COLO829 (cell line): ENCODE measurements at places on chromosomes 3 and 15.

DNA sequence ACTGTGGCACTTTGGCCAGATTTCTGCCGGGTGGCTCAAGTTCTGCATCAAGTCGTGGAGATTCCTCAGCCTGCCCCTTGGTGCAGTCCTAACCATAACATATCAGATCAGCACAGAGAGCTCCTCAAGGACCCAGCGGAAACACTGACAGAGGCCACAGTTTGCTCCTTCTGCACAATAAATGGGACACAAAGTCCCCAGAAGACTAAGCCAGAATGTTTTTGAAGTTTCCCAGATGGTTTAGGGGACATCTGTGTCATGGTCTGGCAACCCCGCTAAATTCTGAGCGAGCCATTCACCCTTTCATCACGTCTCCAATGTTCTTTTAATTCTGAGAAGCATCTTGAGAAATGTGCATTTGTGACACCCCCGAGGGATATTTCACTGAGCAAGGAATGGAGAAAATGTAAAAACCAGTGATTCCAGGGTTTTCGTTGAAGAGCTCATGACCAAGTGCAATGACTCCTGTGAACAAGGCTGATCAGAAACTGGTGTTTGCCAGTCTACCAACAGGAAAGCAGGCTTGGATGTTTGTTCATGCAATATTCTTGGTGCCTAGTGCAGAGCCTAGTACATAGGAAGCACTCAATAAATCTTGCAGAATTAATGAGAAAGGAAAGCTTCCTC lies 64.8 kb upstream of the LMCD1 start:
- no peak for DNase-seq

DNA sequence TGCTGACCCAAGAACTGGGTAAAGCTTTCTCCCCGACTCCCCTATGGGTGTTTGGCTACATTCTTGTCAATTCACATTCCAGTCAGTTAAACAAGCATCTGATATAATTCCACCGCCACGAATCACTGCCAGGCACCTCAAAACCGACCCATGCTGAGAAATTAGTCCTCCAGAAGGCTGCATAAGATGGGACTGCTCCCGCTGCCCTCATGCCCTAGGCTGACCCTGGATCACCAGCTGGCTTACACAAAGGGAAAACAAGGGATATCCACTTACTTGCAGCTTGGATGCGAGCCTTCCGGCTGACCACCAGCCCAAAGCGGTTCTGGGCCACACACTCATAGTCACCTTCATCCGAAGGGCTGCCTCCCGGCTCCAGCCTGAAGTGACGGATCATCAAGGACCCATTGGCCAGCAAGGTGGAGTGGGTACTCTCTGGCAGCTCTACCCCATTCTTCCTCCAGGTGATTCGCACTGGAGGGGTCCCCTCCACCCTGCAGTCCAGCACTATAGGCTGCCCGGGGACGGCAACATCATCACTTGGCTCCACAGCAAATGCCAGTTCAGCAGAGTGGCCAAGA lies 2.9 kb downstream of the IGDCC3 start:
- DNase-seq: no peak

DNA sequence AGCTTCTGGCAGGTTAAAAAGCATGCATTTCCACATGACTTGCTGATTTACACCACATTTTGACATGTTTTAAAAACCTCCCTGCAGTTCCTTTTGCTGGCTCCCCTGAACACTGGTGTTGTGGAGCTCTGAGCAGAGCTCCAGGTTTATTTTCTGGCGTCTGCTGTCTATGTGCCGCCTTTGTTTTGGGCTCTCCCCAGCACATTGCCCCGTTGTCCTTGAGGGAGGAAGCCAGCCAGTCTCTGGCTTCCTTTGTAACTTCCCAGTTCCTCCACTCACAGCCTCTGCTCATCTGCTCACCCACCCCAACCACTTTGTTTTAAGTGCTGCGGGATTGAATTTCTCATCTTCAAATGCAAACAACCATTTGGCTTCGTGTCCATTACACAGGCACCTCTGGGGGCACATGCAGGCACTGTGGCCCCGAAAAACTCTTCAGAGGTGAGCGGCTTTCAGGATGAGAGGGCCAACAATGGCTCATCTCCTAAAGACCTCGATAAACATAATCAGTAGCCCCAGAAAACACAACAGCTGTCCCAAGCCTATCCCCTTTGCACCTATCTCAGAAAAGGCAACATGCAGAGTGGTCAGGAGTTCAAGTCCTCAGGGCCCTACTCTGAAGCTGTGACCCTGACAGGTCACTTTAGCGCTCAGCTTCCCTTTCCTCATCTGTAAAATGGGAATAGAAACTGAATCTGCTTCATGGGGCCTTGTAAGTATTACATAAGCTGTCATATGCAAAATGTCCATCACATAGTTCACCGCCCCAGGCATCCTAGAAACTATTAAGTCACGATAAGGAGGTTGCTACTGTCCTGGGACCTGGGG lies 1.3 kb upstream of the MEF2A start:
- no peak for DNase-seq

DNA sequence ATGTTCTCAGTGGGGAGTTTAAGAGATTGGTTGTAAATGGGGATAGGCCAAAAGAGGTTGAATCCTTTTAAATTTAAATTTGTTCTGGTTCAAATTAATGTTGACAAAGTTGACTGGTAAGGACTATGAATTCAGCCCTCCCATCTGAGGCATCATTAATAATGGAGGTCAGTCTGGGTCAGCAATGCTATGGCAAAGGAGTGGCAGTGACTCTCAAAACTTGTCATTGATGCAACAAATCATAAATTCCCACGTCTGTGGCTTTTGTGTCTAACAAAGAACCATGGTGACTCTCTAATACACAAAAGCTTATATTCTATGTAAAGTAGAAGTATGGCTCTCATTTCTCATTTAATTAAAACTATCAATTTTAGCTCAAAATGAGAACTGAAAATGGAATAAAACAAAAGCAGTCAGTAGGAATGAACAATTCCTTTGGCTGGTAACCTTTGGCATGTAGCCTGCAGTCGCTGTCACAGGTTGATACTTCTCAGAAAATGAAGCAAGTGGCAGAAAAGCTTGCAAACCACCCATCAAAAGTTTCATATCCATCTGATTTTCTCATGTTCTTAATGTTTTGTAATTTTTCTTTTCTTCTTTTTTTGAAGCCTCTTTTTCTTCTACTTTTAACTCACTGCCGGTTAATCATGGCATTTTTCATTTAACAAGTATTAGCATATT lies 12.2 kb upstream of the ZBED2 start:
- DNase-seq: no peak

DNA sequence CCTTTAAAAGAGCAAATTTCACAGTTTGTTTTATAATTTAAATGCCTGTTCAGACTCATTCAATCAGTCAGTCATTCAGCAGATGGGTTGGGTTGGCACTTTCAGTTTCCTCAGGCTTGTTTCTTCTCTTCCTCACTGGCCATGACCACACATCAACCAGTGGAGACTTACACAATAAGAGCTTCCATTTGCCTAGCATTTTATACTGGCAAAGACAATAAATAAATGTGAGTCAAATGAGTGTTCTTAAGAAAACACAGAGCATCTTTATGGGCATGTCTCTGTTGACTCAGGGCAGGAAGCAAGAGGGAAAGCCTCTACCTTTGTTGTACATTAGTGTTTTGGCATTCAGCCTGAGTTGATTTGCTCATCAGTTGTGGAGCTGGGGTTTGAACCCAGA lies 122.6 kb downstream of the EPHB1 start:
- no peak for DNase-seq

DNA sequence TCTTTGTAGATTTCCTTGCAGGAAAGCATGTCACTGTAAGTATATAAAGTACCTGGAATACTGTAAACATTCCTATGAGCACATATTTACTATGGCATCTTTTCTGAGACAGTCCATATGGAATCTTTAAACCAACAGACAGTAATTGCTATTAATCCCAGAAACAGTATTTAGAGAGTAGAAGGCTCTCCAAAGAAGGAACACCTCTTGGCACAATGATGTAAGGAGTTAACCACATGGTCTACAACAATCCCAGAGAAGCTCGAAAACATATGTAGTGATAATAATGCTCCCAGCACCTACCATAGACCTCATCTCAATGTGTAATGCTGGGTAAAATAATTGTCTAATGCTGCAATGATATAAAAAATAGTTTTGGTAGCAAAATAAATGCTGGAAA lies 95.8 kb upstream of the IL12A start:
- no peak for DNase-seq

GRCh38 chr15:40302981-40303380 lies 4.8 kb downstream of the PLCB2 start:
- no peak for DNase-seq

- DNase-seq: no peak
These were observed 23.8 kb upstream of the FBLN2 start for GRCh38 chr3:13524979-13525669.

DNA sequence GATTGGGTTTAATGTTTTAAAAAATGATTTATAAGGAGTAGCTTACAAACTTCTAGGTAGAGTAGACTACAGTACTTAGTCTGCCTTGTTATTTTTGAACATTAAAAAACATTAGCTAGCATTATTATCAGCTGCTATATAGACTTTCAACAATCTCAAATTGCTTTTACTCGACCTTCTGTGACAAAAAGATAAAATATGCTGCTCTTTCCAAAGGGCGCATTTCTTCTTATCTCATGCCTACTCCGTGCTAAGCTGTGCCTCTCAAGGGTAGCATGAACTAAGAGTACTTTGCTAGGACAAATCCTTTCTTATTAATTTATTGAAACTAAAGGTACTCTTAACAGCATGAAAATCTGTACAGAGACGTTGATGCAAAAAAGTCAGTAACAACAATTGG lies 71.3 kb downstream of the SPRED1 start:
- DNase-seq: no peak

- no peak for DNase-seq
These were observed 44.5 kb upstream of the CCDC80 start for GRCh38 chr3:112685420-112685819.

DNA sequence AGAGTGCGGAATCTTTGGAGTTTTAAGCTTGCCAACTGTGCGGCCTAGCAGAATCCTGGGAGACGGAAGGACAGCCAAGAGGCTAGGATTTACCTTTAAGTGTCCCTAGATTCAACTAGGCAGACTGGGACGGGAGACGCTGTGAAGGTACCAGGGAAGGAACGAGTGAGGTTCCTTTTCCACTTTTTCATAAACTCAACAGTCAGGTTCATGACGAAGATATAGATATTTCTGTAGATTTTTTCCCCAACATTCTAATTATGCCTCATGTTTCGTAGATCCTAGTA lies 564 bp upstream of the GABPB1 start:
- DNase-seq: no peak

- DNase-seq: no peak
These were observed 53.2 kb downstream of the CD200R1L start for GRCh38 chr3:112793326-112794081.

DNA sequence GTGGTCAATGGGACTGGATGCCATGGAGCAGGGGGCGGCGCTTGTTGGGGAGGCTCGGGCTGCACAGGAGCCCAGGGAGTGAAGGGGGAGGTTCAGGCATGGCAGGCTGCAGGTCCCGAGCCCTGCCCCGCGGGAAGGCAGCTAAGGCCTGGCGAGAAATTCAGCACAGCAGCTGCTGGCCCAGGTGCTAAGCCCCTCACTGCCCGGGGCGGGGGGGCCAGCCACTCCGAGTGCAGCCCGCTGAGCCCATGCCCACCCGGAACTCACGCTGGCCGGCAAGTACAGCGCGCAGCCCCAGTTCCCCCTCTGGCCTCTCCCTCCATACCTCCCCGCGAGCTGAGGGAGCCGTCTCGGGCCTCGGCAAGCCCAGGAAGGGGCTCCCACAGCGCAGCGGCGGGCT lies 11.3 kb downstream of the KLHDC8B start:
- no peak for DNase-seq

DNA sequence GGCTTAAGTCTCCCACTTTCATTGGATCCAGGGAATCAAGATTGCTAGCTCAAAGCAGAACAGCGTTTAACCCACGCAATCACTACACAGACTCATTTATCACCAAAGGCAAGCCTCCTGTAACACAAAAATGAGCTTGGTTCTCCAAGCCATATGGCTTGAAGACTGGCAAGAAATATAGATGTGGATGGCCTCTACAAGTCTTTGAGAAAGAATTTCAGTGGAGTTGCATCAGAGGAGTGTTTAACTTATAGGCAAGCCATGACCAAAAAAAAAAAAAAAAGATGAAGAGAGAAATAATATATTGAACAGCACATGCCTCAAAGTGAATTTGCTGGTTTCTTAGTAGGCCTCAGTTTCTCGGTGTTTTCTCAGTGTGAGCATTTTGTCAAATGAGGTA lies 27.3 kb downstream of the PDZRN3 start:
- no peak for DNase-seq

DNA sequence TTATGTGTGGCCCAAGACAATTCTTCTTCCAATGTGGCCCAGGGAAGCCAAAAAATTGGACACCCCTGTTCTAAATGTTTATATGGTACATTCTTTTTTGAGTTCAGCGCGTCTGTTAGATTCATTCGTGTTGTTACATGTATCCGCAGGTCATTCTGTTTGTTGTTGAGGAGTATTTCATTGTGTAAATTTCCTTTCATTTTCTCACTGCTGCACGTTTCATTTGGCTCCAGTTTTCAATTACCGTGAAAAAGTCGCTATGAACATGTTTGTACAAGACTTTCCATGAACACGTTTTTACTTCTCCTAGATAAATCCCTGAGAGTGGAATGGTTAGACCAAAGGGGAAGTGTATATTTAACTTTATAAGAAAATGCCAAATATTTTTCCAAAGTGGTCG lies 7.5 kb upstream of the OPA1 start:
- DNase-seq: no peak

- no peak for DNase-seq
These were observed 27.6 kb downstream of the LRIG1 start for GRCh38 chr3:66473181-66473580.

- no peak for DNase-seq
These were observed 177.5 kb downstream of the RORA start for GRCh38 chr15:61051569-61052031.

DNA sequence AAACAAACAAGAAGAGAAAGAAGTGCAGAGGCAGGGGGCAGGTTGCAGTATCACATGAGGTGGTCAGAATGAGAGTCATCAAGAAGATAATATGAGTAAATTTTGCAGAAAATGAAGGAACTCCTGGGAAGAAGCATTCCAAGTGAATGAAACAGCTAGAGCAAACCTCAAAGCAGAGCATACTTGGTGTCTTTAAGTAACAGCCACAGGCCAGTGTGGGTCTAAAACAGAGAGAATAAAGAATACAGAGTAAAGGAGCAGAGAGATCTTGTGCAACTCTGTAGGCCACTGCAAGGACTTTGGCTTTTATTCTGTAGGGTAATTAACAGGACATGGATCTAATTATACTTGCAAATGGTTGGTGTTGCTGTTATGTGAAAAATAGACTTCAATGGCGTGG lies 81.3 kb downstream of the STAC start:
- no peak for DNase-seq
